CD14-positive monocyte (primary cell): ENCODE measurements at places on chromosomes 1 and 21.
A peak's percentile ranks its signal among the peaks of the same experiment; 100 is the strongest.

DNA sequence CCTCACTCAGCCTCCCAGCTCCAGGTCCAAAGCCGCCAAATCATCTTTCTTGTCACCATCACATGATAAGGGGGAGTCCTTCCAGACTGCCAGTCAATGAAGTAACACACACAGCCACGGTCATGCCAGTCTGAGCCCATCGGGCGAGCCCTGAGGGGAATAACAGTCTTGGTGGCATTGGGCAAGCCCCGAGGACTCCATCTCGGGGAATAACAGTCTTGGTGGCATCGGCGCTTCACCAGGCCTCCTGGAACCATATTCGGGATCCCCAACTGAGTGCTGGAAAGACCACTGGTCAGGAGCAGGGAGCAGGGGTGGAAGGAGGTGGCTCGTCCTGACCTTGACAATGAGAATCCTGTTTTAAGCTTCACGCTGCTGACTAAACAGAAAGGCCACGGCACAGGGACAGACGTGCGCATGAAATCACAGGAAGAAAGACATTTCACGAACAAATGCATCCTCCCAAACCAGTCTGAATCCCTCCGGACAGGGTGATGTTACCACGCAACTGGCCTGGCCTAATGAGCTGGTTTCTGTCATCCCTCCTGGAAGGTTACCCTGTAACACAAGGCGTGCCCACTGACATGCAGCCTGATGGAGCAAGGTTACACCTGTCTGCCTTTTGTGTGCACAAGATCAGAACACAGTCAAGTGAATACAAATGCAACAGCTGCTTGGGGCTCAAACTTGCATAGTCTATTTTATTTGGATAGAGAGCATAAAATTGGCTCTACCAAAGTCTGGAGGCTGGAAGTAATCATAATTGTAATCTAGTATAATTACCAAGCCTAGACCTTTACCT, 517.4 kb downstream of the KIF26B start:
- no peak for DNase-seq

DNA sequence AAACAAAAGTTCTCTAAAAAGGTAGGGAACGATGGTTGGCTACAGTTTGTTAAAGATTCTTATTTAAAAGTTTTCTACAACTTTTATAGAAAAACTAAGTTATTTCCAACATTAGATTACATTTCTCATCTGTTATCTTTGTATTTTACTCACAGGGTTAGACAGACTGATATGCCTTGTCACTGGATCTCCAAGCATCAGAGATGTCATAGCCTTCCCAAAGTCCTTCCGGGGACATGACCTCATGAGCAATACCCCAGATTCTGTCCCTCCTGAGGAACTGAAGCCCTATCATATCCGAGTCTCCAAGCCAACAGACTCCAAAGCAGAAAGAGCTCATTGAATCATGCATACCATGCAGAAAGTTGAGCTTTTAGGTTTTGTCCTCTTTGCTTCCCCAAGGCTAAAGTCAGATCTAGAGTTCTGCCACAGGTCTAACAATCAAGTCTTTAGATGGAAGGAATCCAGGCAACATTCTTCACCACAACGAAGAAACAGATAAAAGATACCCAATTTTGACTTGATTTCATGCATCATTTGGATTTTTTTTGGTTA, 10.3 kb downstream of the GAS5 start:
- no peak for DNase-seq

GRCh38 chr1:38029685-38030511, 16.7 kb downstream of the POU3F1 start:
- peak; percentile 47 for DNase-seq

- no peak for DNase-seq
These were observed 20.4 kb downstream of the GREM2 start for GRCh38 chr1:240591564-240591963.

DNA sequence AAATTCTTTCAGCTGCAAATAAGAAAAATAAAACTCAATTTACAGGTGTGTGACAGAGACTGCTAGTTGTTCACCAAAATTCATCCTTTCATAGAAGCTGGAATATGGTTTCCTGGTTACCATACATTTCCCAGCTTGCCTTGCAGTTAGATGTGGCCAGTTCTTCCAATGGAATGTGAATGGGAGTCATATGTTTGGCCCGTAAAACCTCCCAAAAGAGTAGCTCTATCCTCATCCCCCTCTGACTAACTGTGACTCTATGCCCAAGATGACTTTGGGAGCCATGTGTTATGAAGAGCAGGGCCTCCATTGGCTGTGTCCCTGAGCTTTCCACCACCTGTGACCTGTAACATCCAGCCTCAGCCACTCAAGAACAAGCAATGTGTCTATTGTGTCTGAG, 90.6 kb upstream of the NGF start:
- DNase-seq: no peak

DNA sequence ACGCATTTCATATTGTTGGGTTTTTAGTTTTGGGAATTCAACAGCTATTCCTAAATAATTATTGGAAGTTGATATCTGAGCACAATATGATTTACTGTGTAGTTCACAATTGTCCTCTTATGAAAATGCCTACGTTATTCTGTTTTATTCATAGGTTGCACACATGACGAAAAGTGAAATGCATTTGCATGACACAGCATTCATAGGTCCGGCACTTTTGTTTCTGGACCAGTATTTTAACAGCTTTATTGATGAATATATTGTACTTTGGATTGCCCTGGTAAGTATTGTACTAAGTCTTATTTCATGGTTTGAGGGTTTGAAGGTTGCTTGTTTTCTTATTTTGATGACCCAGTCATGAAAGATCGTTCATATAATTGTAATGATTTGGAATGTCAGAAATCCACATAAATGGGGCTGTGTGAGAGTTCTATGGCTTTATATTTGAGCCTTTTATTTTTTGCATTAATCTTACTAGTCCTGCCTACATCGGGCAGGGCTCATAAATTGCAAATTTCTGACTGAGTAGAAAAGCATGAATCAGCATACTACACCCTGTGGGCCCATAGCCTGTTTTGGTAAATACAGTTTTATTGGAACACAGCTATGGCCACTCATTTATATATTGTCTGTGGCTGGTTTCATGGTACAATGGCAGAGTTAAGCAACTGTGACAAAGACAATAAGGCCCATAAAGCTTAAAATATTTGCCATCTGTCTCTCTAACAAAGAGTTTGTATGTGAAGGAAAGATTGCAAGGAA, 17.0 kb downstream of the DENND2D start:
- no peak for DNase-seq

DNA sequence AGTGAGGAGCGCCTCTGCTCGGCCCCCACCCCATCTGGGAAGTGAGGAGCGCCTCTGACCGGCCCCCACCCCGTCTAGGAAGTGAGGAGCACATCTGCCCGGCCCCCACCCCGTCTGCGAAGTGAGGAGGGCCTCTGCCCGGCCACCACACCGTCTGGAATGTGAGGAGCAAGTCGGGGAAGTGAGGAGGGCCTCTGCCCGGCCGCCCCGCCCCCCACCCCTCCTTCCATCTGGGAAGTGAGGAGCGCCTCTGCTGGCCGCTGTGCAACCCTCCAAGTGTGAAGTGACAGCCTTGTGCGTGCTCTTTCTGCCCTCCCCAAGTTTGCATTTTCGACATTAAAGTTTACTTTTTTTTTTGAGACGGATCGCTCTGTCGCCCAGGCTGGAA, 5.1 kb upstream of the ZZZ3 start:
- peak; percentile 34 for DNase-seq

GRCh38 chr1:215704089-215704860, 137.2 kb downstream of the KCTD3 start:
- DNase-seq: peak; percentile 7

GRCh38 chr21:34202553-34203372, 129.4 kb downstream of the MRPS6 start:
- DNase-seq: peak; percentile 24

DNA sequence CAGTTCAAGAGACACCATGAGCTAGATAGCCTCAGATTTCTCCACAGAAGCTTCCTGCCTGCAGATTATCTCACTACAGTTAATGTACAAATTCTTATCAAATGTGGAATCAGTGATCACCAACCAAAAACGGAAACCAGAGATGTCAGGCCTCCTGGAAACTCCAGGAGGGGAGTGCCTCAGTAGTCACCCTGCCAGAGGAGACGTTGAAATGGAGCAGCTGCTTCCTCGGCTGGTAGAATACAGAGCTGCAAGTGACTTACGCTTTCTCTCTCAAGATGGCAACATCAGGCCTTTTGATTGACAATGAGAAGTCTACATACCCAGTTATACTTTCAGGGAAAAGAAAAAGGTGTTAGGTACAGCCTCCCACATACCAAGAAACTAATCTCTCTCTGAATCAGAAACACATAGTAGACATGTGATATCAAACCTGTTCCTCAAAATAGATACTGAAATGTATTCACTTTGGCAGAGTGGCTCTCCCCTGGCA, 52.2 kb downstream of the ACP6 start:
- no peak for DNase-seq

- no peak for DNase-seq
These were observed 1.4 kb downstream of the NUDC start for GRCh38 chr1:26922901-26923300.

GRCh38 chr1:202229376-202229775, 35.8 kb downstream of the LGR6 start:
- no peak for DNase-seq

GRCh38 chr1:225349826-225350225, 78.0 kb downstream of the LBR start:
- no peak for DNase-seq

- DNase-seq: no peak
These were observed 307.4 kb downstream of the KIF26B start for GRCh38 chr1:245462161-245462560.

GRCh38 chr1:228154670-228155571, 5.2 kb downstream of the GJC2 start:
- no peak for DNase-seq

- DNase-seq: no peak
These were observed 7.3 kb upstream of the BARHL2 start for GRCh38 chr1:90724361-90724760.

DNA sequence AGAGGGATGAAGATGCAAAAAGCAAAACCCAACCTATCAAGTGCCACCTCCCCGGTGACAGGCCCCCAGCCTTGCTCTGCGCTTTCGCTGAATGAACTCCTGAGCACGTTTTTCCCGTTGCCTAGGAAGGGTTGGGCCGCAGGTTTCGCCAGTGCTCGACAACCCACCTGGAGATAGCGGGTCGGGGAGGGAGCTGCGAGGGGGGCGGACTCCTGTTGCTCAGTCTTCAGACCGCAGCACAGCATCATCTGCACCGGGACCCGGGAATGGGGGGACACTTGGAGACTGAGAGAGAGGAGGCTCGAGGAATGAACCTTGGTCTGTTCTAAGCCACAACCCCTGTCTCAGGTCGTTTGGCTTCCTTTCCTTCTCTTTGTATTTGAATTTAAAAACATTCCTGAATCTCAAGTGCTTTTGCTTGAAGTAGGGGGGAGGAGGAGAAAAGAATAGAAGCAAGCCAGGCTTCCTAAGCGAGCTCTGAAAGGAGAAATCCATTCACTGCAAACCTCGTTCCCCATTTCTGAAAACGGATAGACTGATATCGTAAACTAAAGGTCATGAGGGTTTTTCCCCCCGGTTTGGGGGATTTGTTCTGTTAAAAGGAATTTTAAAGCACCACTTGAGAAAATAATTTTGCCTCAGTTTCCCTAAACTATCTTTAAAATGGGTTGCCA, 1.2 kb downstream of the AK5 start:
- DNase-seq: no peak

DNA sequence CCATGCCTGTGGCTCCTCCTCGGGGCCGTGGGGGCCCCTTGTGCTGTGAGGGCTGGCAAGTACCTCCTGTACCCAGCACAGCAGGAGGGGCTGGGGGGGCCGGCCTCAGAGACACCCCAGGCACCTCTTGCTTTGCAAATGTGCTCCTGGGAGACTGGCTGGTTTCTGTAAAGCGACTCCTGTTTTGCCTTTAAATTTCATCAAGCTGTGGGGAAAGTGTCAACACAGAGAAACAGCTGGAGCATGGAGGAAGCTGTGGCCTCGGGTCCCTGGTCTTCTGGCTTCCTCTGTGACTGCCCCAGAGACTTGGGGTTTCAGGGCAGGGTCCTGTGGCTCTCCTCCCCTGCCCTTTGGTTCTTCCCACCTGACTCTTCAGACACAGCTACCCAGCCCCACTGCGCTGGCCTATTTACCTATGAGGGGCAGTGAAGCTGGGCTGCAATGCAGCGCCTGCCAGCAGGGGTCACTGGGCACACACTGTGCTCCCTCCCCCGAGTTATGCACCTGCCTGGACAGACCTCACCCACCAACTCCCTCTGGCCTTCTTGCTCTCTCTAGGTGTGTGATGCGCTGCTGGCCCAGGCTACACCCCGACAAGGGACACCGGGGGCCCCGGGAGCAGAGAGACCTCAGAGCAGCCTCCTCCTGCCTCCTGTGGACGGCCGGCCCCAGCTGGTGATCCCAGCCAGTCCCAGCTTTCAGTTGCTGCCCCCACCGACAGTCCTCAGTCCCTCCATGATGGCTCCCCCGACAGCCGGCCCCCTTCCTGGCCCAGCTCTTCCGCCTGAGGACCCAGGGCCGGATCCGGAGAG, 17.6 kb upstream of the PEX10 start:
- DNase-seq: no peak

DNA sequence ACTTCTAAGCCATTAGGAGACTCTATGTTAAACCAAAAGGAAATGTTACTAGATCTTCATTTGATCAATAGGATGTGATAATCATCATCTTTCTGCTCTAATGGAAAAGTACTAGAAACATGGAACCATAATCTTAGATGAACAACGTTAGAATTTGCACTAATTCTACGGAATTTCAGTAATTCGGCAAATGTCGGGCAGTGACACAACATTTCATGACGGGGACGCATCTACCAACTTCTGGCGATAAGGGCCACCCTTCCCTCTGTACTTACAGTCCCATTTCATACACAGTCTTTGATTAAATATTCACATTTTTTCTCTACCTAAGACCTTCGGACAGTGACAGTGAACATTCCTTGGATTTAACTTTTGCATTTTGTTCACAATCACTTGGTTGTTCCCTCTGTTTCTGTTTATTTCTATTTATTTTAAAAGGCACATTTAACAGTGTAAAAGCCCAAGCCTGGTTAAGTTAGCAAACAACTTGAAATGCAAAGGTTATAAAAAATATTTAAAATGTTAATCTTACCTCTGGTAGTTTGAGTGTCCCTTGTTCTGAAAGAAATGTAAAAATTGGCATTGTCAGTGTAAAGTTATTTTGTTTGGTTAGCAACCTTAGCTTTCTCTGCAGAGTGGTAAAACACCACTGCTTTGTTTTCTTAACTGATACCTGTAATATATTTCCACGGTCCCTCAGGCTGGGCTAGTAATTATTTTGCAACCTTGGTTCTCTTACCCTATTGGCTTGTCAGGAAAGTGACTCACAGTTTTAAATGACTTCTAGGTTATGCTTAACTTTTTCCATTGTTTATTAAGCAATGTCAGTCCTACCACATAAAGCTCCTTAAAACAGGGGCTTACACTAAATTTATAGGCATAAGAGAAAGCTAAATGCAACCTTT, 276.9 kb downstream of the VAV3 start:
- no peak for DNase-seq
